Right renal pelvis (tissue), 4 donors: ENCODE measurements at places on chromosomes 3 and 15. TPM values are rescaled to one million over a fixed set of nuclear protein-coding genes. Genes with fewer than 3 reads are reported as not detected.

The GOLGA8G gene
- not detected for polyA plus RNA-seq

GRCh38 chr15:75454471-75455378 lies 3.2 kb upstream of the SIN3A start:
- peak; percentile 40 for DNase-seq

The ATP13A5 gene
- not detected for polyA plus RNA-seq

The B3GNT5 gene
- polyA plus RNA-seq: 28.4 TPM

- no peak for DNase-seq
These were observed 37.4 kb downstream of the SLC9A9 start for GRCh38 chr3:143810953-143811265.

The RETNLB gene
- not detected for polyA plus RNA-seq

GRCh38 chr3:109903100-109903499 lies 565.8 kb upstream of the DPPA4 start:
- no peak for DNase-seq

DNA sequence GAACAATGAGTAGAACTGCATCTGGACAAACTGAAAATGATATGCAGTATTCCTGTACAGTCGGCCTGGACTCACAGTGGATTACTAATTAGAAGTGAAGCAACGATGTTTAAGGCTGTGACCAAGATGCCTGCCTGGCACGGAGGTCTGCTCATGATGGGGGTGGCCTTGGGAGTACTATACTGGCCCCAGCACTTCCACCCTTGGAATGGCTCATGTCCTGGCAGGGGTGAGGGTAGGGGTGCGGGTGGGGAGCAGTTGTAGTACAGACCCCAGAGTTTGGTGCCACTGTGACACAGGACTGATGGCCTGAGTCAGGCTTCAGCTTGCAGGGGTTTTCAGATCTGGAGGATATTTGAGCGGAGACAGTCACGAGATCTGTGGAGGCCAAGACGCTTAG lies 55.1 kb upstream of the ICE2 start:
- DNase-seq: no peak

DNA sequence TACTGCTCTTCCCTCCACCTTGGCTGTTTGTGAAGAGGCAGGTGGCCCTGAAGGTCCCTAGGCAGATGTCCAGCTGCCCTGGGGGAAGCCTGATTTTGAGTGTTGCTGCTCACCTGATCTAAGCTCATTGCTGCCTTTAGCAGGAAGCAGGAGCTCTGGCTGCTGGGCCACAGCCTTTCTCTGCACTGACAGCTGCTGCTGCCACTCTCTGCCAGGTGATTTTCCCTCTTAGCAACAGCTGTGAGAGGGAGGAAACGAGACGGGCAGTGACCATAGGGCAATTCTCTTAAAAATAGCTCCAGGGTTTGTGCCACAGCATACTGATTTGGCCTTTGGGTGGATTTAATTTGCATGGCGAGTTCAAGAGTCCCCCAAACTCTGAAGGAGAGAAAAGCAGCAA lies 415.8 kb upstream of the SEMA6D start:
- no peak for DNase-seq

DNA sequence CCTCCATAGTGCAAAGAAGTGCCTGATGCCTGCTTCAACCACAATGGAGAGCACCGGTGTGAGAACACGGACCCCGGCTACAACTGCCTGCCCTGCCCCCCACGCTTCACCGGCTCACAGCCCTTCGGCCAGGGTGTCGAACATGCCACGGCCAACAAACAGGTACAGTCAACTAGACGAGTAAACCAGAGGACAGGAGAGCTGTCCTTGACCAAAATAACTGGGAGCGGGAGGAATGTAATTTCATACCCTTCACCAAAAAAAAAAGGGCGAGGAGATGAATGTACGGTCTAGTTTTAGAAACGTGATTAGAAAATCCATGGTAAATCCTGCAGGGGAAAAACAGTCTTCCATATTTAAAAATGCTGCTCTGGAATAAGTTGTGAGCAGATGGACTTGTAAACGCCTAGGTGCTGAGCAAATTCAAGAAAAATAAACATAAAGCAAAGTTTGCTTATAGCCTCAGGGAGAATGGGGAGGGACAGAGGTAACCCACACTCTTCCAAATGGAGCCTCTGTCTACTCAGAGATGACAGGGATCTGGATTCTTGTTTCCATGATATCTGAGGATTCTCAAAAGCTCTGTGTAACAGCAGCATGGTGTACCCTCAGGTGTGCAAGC lies 8.4 kb downstream of the THBS1 start:
- DNase-seq: no peak

The GOLGA8J gene
- polyA plus RNA-seq: 0.69 TPM

- no peak for DNase-seq
These were observed 494.7 kb upstream of the NECTIN3 start for GRCh38 chr3:110576960-110577359.

DNA sequence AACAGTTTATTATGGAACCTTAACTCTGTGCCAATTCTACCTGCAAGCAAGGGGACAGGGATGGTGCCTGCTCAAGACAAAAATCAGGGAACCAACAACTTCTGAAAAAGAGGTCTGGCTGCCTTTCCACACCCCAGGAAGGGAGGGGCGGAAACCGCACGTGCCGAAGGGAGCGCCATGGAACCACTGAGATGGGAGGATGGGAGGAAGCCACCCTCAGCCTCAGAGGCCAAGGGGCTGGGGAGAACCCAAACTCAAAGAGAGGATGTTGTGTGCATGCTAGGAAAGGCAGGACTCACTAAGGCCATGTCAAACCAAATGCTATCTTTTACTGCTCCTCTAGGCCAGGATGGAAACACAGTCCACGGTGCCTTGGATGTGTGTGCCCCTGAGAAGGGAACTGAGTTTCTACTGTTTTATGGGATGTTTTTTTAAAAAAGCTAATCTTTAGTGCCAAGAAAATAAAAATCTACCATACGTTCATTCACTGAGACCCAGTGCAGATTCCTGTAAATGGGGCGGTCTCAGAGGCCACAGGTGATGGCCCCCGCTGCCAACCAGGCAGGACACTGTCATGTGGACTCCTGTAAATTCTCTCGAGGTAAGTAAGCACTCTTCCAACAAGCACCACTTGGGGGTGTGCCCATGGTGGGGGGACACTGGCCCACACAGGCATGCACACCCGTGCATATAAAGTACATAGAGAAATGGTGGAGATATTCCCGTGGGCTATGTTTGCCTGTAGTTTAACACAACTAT lies 20.5 kb downstream of the SRPRB start:
- DNase-seq: no peak

The ARNT2 gene
- polyA plus RNA-seq: 61.5 TPM

The SLC2A2 gene
- 13.8 TPM for polyA plus RNA-seq

DNA sequence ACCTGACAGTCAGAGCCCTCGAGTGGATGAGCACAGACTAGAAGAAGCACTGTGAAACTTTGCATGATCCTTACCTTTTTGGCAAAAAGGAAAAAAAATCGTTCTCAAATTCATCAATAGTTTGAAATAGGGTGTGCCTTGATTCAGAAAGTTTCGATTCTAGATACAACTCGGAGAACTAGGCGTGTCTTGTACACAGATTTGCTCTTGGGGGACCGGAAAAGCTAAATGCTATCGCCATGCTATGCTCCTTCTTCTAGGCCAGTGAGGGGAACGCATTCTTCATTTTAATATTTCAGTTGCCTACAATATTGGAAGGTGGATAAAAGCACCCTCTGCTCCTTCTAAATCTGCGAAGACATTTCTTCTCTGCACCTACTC lies 25.0 kb downstream of the CD86 start:
- no peak for DNase-seq

- no peak for DNase-seq
These were observed 135.0 kb upstream of the WNT5A start for GRCh38 chr3:55622116-55622515.
